ENCODE measurements at places on chromosomes 3 and 15.

GRCh38 chr3:125140011-125140817 lies 72.3 kb downstream of the SLC12A8 start:
- no peak for DNase-seq

DNA sequence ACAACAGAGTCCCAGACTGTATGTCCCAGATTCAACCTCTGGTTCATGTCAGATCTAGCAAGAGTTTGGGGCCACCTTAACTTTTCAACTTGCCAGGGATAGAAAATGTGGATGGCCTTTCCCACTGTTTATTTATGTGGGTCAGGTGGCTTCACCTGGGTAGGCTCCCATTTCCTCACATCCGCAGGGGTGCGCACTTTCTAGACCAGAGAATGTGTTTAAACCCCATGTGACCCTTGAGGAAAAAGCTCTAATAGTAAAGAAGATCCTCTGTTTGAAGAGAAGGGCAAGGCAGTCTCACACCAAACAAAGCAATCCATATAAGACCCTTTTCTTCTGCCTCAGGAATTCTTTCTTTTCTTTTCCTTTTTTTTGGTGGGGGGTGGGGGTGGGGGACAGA lies 167.2 kb upstream of the TSC22D2 start:
- DNase-seq, result no peak

DNA sequence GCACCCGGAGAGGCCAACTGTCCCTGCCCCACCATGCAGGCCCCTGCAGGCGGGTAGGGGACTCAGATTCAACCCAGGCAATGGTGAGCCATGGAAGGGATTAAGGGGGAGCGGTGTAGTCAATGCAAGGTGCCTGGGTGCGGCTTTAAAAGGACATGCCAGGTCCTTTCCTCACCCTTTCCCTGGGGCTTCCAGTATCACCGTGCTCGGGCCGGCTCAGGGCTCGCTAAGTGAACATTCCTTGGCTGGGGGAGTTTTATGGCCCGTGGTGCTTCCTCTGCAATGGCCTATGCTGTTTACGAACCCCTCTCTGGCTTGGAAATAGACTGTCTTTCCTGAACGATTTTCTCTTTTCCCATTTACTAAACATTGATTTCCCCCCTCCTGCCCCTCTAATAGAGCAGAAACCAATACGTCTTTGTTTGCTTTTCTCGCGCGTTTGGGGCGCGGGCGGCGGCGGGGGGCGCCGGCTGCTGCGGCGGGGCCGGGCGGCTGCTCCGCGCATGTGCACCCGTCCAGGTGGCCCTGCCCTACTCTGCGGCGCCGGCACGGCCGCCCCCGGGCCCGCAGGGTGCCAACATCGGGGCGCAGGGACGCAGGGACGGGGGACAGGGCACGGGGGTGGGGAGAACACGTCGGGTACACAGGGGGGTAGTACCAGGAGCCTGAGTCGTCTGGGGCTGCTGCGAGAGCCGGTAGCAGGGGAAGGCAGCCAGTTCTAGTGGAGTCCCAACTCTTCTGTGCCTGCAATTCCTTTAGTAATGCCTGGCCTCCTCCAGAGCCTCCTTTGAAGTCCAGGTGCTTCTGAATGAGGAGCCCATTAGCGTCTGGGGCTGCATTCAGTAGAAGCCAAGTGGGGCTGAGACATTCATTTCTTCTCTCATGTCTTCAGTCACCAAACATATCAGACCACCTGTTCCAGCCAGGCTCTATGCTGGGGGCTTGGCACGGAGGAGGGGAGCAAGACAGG lies 26.9 kb upstream of the CACNA2D2 start:
- no peak for DNase-seq

- no peak for DNase-seq
Measured at GRCh38 chr3:186414735-186415419, 52.8 kb upstream of the DGKG start.

DNA sequence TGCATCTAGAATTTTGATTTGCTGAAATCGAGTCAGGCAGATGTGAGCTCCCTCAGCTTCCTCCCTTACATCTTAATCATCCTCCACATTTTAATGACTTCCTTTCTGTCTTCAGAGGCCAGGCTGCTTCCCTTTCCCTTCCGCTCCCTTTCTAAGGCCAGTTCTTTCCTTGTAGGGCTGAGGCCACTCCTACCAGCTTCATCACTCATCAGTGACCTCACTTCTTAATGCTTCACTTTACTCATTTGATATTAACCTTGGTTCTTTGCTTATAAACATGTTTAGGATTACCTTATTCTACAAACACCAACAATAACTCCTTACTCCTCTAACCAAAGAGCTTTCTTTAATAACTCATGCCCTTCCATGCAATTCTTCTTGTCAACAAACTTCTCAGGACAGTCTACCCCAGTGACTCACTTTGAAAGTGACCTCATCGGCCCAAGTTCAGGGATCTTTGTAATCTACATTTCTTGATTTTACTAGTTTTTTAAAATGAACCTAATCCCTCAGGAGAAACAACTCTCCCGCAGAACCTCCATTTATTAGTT lies 23.9 kb downstream of the ILDR1 start:
- DNase-seq, result no peak

DNA sequence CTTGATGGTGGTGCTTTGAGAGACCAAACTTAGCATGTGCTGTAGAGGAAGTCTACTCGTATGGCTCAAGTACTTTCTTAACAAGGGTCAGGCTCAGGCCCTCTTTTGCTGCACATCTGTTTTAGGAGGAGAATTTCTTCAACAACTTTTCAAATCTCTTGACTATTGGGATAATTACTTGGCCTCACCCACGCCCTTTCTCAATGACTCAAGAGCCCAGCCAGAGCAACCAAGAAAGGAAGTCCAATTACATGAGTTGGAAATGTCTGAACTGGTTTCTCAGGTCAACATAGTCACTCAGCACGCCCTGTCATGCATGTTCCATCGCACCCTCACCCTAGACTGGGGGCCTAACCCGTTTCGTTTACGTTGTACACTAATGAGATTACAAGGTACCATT lies 44.8 kb upstream of the UMPS start:
- DNase-seq, result no peak

DNA sequence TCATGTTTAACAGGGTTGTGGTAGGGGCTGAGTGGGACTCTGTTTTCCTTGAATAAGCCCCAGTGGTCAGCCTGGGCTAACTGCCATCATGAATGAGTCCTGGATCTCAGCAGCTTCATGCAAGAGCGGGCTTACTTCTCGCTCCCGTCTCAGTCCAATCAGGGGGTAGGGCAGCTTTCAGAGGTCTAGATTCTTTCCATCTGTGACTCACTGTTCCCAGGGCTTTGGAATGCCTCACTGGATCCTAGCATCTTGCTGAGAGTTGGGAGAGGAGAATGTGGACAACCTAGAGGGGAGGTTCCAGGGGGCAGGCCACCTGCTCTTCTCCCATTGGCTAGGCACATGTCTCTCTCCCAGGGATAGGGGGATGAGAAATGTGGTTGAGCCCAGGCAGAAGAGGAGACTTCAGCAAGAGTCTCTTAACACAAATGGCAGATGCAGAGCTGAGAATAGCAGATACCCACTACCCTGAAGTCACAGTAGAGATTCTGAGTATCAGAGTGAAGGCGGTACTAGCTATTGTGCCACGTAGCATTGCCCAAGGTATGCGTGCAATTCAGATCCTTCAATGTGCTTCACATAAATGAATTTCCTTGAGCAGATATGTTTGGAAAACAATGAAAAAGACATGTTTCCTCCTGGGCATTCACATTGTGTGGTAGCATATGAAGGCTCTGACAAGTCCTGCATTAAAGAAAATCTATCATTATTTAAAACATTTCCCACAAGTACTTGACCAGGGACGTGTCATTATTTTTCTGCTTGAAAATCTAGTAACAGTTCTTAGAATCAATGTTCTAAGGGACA lies 257.7 kb upstream of the PROK2 start:
- DNase-seq, result no peak

DNA sequence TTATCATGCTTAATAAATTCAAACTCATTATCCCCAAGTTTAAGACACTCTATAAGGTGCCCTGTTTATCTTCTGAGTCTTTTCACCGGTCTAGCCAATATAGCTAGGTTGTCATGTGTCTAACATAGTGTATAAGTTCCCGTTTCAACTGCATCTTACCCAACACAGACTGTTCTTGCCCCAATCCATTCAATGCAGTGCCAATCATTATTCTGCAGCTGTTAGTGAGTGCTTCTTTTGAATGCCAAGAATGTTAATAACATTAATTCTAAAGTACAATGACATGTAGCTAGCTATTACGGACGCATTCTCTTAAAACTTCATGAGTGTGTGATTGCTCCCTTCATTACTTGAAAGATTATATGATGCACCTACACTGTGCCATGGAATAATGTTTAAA lies 646.4 kb upstream of the NR2F2 start:
- DNase-seq, result no peak

GRCh38 chr15:29067949-29068348 lies 182.2 kb downstream of the APBA2 start:
- DNase-seq, result no peak

GRCh38 chr15:83404121-83404520 lies 43.0 kb upstream of the SH3GL3 start:
- DNase-seq, result no peak

DNA sequence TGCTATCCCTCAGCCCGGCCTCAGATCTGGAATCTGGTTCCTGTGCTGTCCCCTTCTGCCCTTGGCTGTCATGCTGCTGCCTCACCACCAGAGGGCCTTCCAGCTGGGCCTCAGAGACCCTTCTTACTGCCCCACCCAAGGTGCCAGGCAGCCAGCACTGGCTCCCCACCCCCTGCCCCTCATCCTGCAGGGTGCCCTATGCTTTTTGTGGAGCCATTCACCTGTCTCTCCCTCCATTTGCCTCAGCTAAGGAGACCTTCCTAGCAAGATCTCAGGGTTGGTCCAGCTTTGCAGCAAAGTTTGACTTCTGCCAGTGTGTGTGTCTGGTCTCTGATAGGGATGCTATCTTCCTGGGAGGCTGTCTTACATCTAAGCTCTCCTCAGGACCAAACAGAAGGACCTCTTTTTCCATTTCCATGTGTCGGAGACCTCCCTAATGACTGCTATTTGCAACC lies 1.9 kb upstream of the VWA5B2 start:
- no peak for DNase-seq

GRCh38 chr3:63961891-63962290 lies 49.7 kb upstream of the SCAANT1 start:
- no peak for DNase-seq

- no peak for DNase-seq
Measured at GRCh38 chr3:177340243-177340830, 143.1 kb upstream of the TBL1XR1 start.

All from NCI-H1092 (cell line).